Caudate nucleus (tissue), 63 donors: ENCODE measurements at places on chromosomes 12 and 14.
A peak's percentile ranks its signal among the peaks of the same experiment; 100 is the strongest.

- no peak for DNase-seq
These were observed 93.8 kb upstream of the MDM1 start for GRCh38 chr12:68425998-68426397.

- DNase-seq, result no peak
These were observed 1029.1 kb downstream of the BCL11B start for GRCh38 chr14:98242903-98243302.

DNA sequence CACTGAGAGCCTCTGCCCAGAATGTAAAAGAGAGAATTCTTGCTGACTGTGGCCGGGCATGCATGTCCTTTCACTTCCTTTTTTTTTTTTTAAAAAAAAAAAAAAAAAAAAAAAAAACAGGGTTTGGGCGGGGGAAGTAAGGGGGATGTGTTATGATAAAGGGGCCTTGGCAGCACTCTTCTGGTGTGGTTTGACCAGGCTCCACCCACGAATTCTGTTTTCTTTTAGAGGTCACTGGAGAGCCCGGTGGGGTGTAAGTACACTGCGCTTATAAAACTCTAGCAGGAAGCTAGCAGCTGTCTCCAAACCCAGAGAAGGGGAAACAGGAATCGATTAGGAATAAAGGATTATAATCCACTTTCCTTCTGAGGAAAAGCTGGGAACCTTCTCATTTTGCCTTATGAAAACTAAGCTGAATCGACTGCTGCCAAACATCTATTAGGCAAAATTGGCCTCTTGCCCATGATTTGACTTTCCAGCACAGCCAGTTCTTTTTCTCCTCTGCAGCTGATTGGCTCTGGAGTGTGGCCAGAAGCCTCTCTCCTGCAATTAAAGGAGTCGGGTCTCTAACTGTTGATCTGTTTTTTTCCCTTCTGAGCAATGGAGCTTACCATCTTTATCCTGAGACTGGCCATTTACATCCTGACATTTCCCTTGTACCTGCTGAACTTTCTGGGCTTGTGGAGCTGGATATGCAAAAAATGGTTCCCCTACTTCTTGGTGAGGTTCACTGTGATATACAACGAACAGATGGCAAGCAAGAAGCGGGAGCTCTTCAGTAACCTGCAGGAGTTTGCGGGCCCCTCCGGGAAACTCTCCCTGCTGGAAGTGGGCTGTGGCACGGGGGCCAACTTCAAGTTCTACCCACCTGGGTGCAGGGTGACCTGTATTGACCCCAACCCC, 27.7 kb upstream of the HIGD1C start:
- peak; percentile 56 for DNase-seq

- no peak for DNase-seq
These were observed 349.9 kb downstream of the C12orf50 start for GRCh38 chr12:87679251-87679650.
